ENCODE measurements at places on chromosomes 5 and 9. TPM values are rescaled to one million over a fixed set of nuclear protein-coding genes. Genes with fewer than 3 reads are reported as not detected.

DNA sequence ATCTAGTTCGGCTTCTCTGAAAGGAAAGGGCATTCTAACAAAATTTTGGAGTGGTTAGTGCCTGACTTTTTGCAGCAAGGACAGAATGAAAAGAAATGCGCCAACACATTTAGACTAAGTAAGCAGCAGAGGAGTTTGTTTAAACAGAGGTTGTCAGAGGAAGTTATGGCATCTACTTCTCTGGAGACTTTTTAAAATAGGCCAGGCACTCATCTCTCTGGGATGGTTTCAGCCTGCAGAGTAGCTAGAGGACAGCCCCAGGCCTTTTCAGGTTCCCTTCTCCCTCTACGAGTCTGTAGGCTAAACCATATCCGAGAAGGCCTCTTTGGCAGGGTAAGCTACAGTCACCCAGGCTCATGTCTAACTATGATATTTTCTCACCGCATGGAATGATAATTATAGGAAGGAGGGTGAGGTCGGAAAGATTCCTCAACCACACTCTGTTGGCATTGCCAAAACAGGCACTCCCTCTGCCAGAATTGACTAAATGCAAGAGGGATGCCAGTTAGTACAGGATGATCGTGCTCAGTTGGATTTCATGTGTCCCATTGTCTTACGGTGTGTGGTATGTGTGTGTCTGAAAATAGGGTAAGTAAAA lies 1.4 kb upstream of the CTXN3 start:
- no peak for DNase-seq
- H3K27me3 ChIP-seq = no peaks in the 10 kb centered on the region
- H3K4me3 ChIP-seq = no peak overlapping the region
- peak overlapping the region; percentile 54 for H3K27ac ChIP-seq
- H3K36me3 ChIP-seq = no peaks in the 10 kb centered on the region

DNA sequence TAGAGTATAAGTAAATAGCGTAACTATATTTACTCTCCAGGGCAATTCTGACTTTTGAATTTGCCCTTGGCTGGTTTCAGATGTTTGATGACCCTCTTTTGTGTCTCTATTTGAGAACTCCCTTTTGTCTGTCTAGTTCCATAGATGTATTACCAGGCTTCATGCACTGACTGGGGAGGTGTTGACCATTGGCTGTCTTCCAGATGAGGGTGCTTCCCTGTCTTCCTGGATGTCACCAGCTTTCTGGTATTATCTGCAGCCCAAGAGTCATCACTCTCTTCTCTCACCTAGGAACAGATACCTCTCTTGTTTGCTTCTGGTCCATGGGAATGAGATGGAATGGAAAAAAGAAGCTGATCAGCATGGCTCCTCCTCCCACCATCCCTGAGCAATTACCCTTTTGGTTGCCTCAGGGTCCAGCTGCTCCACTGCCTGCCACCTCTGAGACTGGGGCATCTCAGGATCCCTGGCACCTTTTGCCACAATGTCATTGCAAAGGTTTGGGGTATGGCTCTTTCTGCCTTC lies 58.7 kb upstream of the TMED7 start:
- DNase-seq = no peak
- H3K27ac ChIP-seq = no peak overlapping the region
- H3K27me3 ChIP-seq = no peaks in the 10 kb centered on the region
- H3K36me3 ChIP-seq = no peaks in the 10 kb centered on the region
- no peak overlapping the region for H3K4me3 ChIP-seq

DNA sequence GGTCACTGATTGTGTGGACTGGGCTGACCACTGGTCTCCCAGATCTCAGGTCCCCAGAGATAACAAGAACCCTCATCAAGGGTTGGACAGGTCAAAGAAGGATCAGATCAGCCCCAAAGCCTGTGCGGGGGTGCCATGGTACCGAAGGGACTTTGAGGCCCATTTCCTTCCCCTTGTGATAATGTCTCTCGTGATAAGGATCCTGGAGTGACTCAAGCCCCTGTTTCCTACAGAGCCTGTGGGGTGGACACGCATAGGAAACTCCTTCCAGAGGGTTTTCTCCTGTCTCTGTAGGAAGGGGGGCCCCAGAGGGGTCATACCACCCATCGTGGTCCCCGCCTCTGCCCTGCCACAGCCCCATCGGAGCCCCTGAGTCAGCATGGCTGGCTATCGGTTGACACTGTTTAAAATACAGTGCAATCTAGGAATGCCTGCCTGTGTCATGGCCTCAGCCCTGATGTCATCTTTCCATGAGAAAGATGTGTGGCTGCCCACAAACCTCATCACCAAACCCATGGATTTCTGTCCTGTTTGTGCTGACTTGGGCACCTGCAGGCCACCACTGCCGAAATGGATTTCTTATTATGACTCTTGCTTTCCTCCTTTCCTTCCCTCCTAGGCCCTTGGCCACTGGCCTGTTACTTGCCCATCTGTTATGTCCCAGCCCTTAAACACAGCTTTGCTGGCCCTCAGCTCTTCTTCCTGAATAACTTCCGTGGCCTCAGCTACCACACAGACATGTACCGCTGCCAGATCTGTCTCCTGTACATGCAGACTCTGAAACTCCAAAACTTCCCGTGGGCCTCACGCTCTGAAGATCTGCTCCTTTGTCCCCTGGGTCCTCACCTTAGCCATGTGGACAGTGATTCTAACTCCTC lies 2.9 kb upstream of the CSF2 start:
- H3K4me1 ChIP-seq = no peaks in the 10 kb centered on the region
- no peaks in the 10 kb centered on the region for H3K36me3 ChIP-seq
- no peaks in the 10 kb centered on the region for H3K27me3 ChIP-seq
- no peak overlapping the region for H3K27ac ChIP-seq
- DNase-seq = no peak

- no peak overlapping the region for H3K27ac ChIP-seq
- no peaks in the 10 kb centered on the region for H3K27me3 ChIP-seq
- H3K36me3 ChIP-seq = no peaks in the 10 kb centered on the region
- no peak for DNase-seq
- H3K4me1 ChIP-seq = no peaks in the 10 kb centered on the region
These were observed 40.3 kb downstream of the CCDC125 start for GRCh38 chr5:69292306-69292705.

DNA sequence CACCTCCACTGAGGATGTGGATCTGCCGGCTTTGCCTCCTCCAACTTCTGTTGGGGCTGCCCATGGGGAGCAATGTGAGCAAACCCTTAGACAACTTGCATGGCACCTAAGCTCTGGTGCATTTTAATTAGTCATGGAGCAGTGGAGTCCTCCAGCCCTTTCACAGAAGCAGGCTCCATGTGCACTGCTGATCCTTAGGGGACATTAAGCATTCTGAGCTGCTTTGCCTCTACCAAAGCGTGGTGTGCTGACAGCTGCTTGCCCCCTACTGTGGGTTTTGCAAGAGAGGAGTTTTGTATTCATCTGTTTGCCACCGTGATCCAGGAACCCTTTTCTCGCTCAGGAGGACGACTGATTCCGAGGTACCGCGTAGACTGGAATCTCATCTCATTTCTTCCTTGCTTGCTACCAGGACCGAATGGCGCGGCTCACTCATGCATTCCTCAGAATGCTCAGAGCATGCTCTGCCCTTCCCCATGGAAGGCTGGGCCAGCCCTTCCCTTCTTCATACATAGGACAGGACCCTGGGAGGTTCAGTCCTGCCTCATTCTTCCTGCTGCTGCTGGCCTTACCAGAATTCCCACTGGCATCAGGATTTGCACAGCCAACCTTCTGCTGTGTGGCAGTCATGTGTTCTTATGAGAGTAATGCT lies 432.5 kb downstream of the GADD45G start:
- H3K4me3 ChIP-seq = no peak overlapping the region

DNA sequence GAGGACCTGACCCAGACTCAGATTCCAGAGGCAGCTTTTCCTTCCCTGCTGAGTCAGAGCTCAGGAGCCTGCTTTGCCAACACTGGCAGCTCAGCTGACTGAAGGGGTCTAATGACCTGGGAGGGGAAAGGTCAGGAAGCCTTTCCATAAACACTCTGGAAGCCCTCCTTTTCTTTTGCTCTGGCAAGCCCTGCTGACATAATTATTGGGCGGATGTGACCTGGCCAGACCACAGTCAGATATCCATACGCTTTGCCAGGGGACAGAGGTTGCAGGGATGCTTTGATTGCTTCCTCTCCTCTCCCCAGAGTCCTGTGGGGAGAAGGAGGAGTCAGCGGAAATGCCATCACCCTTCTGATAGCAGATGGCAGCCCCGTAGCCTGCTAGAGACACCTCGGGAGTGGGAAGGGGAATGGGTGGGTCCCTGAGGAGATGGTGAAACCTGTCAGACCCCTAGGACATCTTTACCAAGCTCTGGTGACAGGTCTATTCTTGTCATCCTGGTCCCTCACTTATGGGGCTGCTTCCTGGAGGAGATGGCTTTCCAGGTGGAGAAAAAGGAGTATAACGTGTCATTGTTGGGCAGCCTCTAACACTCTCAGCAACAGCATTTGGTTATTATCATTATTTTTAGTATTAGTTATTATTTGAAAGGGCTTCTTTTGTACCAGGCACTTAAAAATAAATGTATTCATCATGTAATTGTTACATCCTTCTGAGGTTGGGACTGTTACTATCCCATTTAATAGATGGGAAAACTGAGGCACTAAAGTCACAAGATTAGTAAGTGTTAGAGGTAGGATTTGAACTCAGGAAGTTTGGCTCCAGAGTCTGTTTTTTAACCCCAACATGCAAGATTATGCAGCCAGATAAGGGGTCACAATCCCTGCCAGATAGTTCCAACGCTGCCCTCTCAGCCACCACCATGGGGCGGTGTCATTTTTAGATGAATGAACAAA lies 11.6 kb downstream of the COL27A1 start:
- no peaks in the 10 kb centered on the region for H3K36me3 ChIP-seq
- no peak overlapping the region for H3K4me3 ChIP-seq
- peaks cover 18% of the 10 kb centered on the region for H3K4me1 ChIP-seq

Gene FCN2
- not detected for total RNA-seq

Gene IL31RA
- total RNA-seq = 0.20 TPM

Gene INSL4
- total RNA-seq = not detected

Data from psoas muscle (tissue), 8 donors.